ENCODE measurements at places on chromosomes 12 and 14.
A peak's percentile ranks its signal among the peaks of the same experiment; 100 is the strongest.

DNA sequence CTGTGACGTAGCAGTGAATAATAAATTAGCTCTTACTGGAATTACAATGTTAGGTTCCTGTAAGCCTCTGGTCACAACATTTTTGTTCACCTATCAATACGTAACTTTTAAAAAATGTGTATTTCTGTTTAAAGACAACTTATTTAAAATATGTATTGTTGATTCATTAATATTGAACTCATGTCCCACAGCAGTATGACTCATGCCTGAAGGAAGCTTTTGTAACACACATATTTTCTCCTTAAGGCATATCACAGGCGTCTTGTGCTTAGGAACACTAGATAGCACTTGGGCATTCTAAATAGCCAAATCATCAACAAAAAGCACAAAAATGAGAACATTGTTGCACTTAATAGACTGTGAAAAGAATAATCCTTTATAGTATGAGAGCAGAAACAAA is 92.5 kb downstream of the GPHN start:
- no peak for DNase-seq

DNA sequence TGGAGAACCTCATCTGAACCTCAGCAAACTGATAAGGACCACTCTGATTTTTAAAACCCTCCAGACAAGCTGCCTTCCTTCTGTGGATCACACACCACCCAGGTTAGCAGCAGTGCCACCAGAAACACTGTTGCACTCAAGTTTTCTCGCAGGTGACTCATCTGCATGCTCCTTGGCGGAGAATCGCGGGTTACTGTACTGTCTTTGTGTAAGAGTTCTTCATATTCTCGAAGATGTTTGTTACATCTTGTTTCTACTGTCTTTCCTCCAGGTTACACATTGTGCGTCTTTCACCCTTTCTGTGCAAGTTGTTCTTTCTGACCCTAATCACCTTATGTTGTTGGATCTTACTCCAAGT is 331.2 kb downstream of the CACNA1C start:
- no peak for DNase-seq

GRCh38 chr14:21279783-21280182 is at the start of gene RPGRIP1:
RPGRIP1 (plus strand) TSS chr14:21280083; CDS start chr14:21287977, 7,894 bp downstream.
- DNase-seq, result no peak

DNA sequence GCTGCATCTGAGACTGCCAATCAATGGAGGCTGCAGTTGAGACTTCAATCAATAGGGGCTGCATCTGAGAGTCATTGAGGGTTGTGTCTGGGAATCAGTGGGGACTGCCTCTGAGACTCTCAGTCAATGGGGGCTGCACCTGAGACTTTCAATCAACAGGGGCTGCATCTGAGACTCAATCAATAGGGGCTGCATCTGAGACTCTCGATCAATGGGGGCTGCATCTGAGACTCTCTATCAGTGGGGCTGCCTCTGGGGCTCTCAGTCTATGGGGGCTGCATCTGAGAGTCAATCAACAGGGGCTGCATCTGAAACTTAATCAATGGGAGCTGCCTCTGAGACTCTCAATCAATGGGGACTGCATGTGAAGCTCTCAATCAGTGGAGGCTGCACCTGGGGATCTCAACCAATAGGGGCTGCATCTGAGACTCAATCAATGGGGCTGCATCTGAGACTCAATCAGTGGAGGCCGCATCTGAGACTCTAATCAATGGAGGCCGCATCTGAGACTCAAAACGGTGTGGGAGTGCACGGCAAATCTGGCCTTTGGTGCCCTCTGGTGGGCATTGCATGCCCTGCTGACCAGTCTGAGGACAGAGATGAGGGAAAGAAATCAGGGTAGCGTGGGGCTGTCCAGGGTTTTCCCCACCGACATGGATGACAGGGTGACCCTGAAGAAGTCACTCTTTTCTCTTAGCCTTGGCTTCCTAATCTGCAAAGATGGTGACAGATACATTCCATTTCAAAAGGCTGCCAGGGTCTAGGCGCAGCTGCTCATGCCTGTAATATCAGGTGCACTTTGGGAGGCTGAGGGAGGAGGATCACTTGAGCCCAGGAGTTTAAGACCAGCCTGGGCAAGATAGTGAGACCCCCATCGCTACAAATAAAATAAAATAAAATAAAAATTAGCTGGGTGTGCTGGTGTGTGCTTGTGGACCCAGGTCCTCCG is 41.3 kb upstream of the EIF5 start:
- DNase-seq, result peak; percentile 90

- no peak for DNase-seq
Measured at GRCh38 chr12:57886542-57886941, 40.0 kb upstream of the CTDSP2 start.

GRCh38 chr14:91872517-91873470 is 5.5 kb upstream of the TC2N start:
- peak; percentile 35 for DNase-seq

GRCh38 chr12:89551747-89552146 is 25.9 kb upstream of the POC1B start:
- no peak for DNase-seq

DNA sequence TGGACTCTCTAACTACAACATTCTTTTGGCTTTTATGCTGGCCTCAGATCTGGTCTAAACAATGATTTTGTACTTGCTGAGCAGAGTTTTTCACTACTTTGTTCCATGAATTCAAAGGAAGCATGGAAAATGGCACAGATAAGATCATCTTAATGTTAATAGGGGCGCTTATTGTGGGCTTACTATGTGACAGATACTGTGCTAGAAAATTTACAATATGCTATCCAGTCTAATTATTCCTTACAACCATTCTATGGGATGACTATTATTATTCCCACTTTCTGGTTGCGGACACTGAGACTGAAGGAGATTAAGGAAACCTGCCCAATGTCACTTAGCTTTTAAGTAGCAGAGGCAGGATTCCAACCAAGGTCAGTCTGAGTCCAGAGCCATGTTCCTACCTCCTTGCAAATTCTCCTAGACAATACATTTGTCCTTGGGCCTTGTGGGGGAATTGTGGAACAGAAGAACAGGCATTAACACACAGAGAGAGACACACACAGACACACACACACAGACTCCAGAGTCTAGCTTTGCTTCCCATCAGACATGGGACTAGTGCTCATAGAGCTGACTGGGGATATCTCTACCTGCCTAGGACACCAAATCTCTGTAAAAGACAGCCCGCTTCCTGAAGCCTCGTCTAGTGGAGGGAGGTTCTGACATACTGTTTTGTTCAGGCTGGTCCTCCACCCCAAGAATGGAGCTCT is 107.7 kb downstream of the SLC38A1 start:
- no peak for DNase-seq

DNA sequence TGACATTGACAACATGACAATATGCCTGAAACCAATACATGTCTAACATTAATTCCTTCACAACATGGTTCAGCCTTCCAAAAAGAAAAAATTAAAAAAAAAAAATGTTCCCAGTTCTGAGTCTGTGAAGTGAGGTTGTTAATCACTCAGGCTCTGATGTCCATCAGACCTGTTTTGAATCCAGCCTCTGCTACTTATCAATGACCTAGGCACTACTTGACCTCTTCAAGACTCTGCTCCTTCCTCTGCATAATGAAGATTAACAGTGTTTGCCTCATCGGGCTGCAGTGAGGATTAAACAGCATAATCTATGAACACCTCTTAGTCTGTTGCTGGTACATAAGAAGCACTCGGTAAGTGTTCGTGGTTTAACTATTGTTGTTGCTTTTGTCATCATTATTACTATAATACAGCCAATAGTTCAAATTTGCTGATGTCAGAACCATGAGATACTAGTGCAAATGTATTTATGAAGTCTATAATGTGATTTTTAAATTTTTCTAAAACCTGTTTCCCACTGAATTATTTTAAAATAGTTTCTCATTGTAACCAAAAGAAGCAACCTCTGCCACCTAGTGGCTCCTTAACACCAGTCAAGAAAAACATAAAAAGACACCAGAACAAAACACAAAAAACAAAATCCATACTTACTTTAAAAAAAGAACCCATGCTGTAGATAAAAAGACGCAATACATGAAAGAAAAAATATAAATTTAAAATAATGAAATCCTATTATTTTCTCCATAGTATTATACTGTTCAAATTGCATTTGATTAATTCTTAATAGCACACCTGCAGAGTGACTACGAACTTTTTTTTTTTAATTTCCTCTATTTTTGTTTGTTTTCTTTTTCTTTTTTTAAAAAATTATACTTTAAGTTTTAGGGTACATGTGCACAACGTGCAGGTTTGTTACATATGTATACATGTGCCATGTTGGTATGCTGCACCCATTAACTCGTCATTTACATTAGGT is 20.3 kb upstream of the TMX1 start:
- peak; percentile 43 for DNase-seq

DNA sequence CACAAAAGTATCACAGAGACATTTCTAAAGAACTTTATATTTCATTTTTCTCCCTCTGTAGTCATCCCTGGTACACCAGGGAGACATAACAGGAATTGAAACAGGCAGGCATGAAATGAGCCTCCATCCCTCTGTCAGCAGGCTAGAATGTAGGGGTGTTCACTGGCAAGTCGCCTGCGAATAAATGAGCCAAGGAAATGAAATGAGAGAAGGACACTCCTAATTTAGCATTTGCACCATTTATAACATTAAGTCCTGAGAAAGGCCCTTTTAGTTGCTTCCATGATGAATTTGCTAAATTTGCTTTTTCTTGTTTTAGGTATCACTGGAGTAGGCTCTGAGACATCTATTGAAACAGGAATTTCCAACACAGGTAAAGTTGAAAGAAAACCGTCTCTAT is 192.4 kb upstream of the CNTN1 start:
- DNase-seq, result no peak

DNA sequence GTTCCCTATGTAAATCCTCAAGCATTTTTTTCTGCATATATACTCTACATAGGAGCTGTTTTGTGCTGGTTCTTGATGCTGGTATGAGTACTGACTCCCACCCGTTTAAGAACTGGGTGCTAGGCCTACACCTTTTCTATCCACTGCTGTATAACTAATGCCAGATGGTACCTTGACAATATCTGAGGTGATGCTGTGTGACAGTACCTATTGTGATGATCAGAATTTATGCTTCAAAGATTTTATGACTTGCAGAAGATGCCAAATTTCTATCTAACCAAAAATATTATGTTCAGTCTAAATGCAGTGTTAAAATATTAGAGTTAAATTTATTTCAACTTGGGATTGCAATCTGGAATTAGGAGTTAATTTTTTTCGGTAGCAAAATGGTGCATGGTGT is 272.3 kb upstream of the NOVA1 start:
- DNase-seq, result no peak

DNA sequence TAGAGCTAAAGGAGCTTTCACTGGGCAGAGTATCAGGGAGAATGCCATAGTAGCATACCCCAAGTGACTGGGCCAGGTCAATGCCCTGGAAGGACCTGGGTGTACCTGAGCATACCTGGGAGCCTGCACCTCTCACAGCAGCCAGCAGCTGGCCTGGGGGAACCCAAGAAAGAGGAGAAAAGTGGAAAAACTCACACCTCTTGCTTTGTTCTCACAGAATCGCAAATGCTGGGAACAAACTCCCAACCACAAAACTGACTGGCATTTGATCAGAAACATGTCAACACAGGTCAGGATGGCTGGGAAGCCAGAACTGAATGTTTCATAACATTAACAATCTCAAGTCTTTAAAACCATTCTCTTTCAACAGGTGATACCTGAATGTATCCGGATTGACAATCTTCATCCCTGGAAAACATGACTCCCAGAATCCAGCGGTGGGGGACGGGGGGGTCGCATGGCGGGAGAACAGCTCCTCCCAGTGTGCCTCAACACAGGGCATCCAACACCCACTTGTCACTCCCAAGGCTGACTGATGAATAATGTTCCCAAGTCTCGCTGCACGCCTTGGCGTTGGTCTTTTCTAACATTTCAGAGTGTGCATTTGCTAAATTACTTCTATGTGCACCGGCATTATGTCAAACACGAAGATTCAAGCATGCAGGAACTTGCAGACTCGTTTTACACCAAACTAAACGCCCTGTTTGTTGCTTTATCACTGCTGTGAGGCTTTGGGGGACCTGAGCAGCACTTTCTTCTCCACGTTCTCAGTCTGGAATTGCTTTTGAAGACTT is 7.9 kb downstream of the FOXN3 start:
- no peak for DNase-seq

DNA sequence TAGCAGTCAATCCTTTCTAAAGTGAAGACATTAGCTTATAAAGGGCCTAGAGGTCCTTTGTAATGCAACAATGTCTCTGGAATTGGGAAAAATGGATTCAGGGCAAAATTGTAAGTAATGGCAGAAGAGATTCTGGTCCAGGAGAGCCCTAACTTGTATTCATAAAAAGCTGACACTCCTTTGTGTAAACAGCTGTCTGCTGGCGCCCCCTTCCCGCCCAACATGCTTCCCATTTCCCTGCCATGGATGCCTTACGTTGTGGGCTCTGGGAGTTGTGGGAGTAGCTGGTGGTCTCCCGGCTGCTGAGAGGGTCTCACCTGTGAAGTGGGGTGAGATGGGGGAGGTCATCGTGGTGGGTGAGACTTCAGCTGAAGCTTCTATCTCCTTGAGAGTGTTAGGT is 2.3 kb downstream of the ACRBP start:
- DNase-seq, result no peak

GRCh38 chr12:65857840-65858239 is 33.6 kb downstream of the HMGA2 start:
- no peak for DNase-seq

DNA sequence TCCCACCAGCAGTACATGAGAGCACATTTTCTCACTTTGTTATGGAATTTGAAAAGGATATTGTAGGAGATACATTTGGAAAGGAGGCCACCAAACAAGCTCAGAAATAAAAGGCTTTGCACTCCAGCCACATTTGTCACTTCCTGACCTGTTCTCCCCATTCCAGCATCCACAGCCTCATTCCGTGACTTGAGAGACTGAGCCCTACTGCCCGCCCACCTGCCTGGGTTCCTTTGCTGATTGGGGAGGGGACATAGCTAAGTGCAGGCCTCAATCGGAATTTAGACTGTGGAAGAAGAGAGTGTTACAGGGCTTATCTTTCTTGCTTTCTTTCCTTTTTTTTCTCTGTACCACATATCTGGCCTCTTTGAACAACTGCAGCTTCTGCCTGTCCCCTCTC is 735.4 kb upstream of the TMEM132C start:
- no peak for DNase-seq

- no peak for DNase-seq
Measured at GRCh38 chr14:68215629-68216028, 396.1 kb downstream of the RAD51B start.

DNA sequence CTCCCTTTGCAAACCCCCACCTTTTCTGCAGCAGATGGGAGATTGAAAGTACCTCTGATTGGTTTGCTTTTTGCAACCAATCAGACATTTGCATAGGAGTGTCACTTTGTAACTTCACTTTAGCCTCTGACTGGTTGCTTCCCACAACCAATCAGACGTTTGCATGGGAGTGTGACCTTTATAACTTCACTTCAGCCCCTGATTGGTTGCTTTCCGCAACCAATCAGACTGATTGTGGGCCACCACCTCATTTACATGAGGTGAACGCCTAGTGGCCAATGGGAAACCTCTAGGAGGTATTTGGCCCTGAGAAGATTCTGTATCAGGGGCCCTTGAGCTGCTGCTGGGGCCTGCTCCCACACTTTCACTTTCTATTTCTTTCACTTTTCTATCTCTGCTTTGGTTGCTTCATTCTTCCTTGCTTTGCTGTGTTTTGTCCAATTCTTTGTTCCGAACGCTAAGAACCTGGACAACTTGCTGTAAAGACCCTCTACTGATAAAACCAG is 106.0 kb upstream of the PRICKLE1 start:
- DNase-seq, result no peak
